NCI-H2081 treated with DMSO at 0.1 percent for 48 hours (cell line): ENCODE measurements at places on chromosomes 1 and 21.

GRCh38 chr1:160436966-160437365, 36.6 kb downstream of the VANGL2 start:
- DNase-seq: no peak

DNA sequence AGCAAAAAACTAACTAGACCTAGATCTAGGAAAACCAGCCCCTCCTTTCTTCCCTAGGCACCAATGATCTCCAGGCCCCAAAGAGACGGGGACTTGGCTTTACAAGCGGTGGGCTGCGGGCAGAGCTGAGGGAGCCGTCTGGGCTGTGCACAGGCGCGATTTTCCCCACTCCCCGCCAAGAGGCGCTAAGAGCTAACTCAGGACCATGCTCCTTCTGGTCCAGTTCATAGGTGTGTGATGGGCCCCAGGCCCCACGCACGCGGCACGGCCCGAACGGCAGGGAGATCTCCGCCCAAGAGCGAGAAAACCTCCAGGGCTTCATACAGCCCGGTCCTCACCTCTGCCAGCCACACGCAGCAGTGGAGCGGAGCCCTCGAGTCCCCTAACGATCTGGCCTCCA, 7.5 kb upstream of the GPR153 start:
- no peak for DNase-seq

DNA sequence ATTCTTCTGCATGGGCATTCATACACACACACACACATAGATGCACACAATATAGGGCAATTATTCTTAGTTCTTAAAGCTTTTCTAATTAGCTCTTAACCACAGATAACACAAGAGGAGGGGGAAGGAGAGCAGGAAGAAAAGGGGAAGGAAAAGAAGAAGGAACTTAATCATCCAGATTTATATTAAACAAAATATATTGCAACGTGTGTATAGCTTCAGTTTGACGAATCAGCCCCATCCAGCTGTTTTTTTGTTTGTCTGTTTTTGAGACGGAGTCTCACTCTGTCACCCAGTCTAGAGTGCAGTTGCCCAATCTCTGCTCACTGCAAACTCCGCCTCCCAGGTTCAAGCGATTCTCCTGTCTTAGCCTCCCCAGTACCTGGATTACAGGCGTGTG, 21.7 kb upstream of the ANKRD13C start:
- DNase-seq: no peak

DNA sequence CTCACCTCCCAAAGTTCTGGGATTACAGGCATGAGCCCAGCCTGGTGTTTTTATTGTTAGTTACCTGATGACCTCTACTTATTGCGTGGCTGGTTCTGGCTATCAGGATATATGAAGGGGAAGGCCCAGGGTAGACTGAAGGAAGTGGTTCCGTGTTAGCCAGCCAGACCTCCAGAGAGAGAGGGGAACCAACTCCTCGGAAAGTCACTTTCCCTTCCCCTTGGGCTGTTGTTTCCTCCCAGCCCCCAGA, 2.5 kb upstream of the RCSD1 start:
- no peak for DNase-seq

GRCh38 chr21:22342889-22343288, 1344.7 kb downstream of the NCAM2 start:
- no peak for DNase-seq

DNA sequence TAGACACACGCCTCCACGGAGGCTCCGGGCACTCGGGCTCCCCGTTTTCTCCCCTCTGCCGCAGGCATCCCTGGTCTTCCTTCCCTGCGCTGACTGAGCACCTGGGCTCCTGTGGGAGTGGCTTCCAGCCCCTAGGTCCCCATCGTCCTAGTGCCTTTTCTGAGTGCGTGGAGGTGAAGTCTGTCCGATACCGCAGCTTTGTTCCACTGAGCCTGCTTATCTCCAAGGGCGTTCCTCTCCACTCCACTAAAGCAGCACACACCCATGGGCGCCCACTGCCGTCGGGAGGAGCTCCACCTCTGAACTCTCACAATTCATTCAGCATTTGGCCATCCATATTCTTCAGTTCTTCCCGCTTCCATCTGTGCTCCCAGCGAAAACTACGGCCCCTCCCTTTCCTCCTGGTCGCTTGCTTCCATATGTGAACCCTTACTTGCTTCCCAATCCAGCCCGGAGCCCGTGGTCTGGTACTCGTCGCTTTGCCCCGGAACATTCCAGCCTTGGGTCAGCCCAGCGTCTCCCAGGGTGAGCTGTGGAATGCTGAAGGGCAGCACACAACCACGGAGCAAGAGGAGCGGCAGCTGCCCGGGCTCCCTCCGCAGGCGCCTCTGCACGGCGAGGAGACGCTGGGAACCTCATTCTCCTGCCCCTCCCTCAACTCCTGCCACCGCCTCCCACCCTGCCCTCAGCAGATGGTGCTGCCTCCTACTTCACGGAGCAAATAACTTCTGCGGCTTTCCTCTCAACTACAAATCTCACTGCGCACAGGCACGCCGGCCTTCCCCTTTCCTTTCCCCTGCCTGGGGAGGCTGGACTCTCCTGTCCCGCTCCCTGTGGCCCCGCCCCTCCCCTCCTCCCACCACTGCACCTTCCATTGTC, 27.5 kb downstream of the ATP8B2 start:
- DNase-seq: no peak

DNA sequence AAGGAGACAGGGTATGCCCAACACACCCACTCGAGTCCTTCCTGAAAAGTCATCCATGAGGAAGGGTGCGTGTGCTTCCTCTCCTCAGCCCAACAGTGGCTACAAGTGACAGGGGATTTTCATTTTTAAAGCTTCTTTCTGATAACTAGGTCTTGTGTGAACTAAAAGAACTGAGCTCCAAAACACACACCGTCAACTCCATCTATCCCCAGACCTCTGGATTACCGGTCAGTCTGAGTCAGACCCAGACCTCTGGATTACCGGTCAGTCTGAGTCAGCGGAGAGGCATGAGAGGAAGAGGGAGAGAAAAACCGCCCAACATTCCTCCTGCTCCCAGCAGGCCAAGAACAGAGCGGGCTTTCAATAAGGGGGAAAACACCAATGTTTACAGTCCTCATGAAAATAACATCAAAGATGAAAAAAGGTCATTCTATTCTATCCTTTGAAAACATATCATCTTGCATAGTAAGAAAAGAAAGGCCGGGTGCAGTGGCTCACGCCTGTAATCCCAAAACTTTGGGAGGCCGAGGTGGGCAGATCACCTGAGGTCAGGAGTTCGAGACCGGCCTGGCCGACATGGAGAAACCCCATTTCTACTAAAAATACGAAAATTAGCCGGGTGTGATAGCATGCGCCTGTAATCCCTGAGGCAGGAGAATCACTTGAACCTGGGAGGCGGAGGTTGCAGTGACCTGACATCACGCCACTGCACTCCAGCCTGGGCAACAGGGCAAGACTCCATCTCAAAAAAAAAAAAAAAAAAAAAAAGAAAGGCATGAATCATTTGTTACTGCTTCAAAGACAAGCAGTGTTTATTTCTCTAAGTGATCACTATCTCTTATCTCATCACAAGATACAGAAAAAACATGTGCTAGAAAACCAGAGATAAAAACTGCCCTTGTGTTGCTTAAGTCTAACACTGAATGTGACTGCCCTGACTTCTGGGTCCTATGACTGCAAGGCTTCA, 3.4 kb downstream of the PTTG1IP start:
- DNase-seq: no peak

GRCh38 chr1:223074445-223075300, 68.4 kb downstream of the TLR5 start:
- DNase-seq: no peak
